ENCODE measurements at places on chromosomes 5 and 9. TPM values are rescaled to one million over a fixed set of nuclear protein-coding genes. Genes with fewer than 3 reads are reported as not detected.

OR1J2 gene
- total RNA-seq = not detected

LCN9 gene
- total RNA-seq = not detected

HCN1 gene
- total RNA-seq = not detected

TAF11L10 gene
- total RNA-seq = not detected

FIBCD1 gene
- 17.5 TPM for total RNA-seq

ZNF189 gene
- total RNA-seq = 19.0 TPM

CAMK4 gene
- total RNA-seq = 1.2 TPM

EIF4E1B gene
- total RNA-seq = not detected

CSNK1A1 gene
- 278 TPM for total RNA-seq

GRCh38 chr5:120779674-120780073 lies 315.6 kb downstream of the PRR16 start:
- peaks cover 3% of the 10 kb centered on the region for H3K36me3 ChIP-seq
- H3K27ac ChIP-seq = peak overlapping the region; percentile 48
- DNase-seq = no peak
- H3K27me3 ChIP-seq = no peaks in the 10 kb centered on the region
- peaks cover 22% of the 10 kb centered on the region for H3K4me1 ChIP-seq

DNA sequence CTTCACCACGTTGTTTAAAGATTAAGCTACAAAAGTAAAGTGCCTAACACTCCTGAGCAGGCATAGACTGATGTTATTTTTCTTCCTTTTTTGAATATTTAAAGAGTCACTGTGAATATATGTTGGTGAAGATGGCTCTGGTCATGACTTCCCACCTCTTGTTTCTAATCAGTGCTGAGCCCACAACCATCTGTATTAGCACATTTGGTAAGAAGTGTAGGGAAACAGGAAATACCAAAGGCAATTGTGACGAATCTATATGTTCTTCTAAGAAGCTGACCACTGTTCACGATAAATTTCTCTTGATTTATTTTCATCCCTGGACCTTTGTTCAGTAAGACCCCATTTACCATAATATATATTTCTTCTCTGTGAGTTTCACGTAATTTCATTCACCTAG lies 108.3 kb upstream of the PCA3 start:
- no peaks in the 10 kb centered on the region for H3K36me3 ChIP-seq
- peak overlapping the region; percentile 89 for H3K27ac ChIP-seq
- peaks cover 70% of the 10 kb centered on the region for H3K4me1 ChIP-seq
- H3K4me3 ChIP-seq = no peak overlapping the region
- DNase-seq = no peak
- no peaks in the 10 kb centered on the region for H3K27me3 ChIP-seq

GRCh38 chr5:103589357-103589756 lies 26.8 kb upstream of the NUDT12 start:
- H3K4me1 ChIP-seq = peaks cover 9% of the 10 kb centered on the region
- H3K4me3 ChIP-seq = no peak overlapping the region
- no peaks in the 10 kb centered on the region for H3K36me3 ChIP-seq
- no peak for DNase-seq
- H3K27ac ChIP-seq = no peak overlapping the region

- H3K27me3 ChIP-seq = peaks cover 54% of the 10 kb centered on the region
- DNase-seq = no peak
- no peaks in the 10 kb centered on the region for H3K36me3 ChIP-seq
- H3K4me1 ChIP-seq = no peaks in the 10 kb centered on the region
- no peak within 1 kb of the TSS for H3K4me3 ChIP-seq
- H3K27ac ChIP-seq = no peak within 1 kb of the TSS
Measured at GRCh38 chr5:148653836-148654781, at the start of gene HTR4. Gene HTR4, minus strand, starts transcription at chr5:148654527. Its CDS starts 17,513 bp downstream, at chr5:148637014.

DNA sequence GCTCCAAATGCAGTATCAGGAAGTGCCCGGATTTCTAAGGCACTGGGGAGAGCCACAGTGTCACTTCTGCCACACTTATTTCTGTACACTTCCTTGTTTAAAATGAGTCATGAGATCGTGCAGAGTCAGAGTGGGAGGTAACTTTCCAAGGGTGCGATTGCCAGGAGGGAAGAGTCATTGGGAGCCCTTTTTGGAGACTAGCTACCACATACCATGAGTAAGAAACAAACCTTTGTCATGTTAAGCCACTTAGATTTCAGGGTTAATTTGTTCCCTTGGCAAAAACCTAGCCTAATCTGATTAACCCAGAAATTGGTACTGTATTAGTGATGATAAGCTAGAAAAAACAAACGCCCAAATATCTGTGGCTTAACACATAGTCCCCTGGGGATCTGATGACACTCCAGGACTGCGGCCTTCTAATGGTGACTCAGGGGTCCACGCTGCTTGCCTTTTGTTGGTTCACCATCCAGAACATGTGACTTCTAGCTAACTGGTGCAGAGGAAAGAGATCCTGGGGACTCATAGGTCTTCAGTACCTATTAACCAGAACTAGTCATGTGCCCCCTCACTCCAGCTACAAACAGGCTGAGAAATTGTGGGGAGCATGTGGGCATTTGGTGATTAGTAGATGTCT lies 48.6 kb upstream of the TLE1 start:
- no peak overlapping the region for H3K27ac ChIP-seq
- H3K27me3 ChIP-seq = peaks cover 2% of the 10 kb centered on the region
- H3K4me3 ChIP-seq = no peak overlapping the region
- no peak for DNase-seq

DNA sequence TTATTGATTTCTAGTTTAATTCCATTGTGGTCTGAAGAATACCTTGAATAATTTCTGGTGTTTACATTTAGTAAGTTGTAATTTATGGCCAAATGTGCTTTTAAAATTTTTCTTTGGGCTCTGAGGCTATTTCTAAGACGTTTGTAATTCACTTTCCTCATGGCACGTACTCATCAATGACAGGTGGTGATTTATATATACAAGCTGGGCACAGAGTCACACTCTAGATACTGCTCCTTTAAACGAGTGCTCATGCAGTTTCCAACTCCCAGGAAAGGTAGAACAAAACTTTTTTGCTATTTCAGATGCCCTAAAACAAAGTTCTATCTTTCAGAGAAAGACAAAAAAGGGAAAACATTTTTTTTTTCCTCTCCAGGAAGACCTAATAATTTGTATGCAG lies 146.9 kb downstream of the AUH start:
- peaks cover 10% of the 10 kb centered on the region for H3K4me1 ChIP-seq
- DNase-seq = no peak
- peaks cover 14% of the 10 kb centered on the region for H3K36me3 ChIP-seq
- H3K27ac ChIP-seq = no peak overlapping the region

DNA sequence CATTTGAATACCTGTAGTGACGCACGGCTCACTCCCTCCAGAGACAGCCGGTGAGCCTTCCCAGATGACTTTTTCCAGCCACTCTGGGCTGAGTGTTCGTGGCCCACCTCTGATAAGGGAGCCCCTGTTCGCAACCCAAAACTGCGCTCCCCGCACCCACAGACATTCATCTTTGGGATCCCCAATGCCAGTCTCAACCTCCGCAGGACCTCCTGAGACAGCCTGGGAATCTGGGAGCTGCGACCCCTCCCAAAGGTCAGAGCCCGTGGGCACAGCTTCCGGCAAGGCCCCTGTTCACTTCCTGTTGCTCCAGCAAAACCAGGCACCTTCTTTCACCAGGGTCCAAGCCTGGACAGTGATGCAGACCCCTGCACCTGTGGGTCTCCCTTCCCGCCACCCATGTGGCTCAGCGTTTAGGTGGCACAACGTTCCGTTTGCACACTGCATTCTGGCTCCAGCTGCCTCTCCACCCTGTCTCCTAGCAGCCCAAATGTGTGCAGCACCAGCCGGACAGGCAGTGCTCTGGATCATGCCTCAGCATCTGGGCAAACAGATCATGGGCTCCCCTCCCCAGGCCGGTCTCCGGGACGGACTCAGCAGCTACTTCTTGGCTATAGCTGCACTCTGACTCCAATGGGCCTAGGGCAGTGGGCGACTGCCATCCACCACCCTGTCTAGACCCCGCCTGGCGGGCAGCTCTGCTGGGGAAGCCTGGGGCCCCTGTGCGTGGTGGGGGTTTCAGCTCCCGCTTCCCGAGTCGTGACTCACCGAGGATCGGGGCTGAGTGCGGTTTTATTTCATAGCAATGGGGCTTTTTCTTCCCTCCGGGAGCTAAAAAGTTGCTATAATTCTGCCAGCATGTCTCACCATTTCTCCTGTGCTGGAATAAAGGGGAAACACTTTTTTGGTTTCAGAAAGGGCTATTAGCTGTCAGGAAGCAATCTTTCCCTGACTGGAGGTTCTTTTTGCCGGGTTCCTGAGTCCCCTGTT lies 156.0 kb downstream of the OLFM1 start:
- peaks cover 2% of the 10 kb centered on the region for H3K27me3 ChIP-seq
- no peak for DNase-seq
- H3K4me3 ChIP-seq = no peak overlapping the region
- no peak overlapping the region for H3K27ac ChIP-seq
- no peaks in the 10 kb centered on the region for H3K36me3 ChIP-seq
- no peaks in the 10 kb centered on the region for H3K4me1 ChIP-seq

GRCh38 chr5:51691538-51692079 lies 308.4 kb downstream of the ISL1 start:
- DNase-seq = no peak
- no peaks in the 10 kb centered on the region for H3K36me3 ChIP-seq
- H3K27ac ChIP-seq = no peak overlapping the region
- no peaks in the 10 kb centered on the region for H3K27me3 ChIP-seq
- no peak overlapping the region for H3K4me3 ChIP-seq

DNA sequence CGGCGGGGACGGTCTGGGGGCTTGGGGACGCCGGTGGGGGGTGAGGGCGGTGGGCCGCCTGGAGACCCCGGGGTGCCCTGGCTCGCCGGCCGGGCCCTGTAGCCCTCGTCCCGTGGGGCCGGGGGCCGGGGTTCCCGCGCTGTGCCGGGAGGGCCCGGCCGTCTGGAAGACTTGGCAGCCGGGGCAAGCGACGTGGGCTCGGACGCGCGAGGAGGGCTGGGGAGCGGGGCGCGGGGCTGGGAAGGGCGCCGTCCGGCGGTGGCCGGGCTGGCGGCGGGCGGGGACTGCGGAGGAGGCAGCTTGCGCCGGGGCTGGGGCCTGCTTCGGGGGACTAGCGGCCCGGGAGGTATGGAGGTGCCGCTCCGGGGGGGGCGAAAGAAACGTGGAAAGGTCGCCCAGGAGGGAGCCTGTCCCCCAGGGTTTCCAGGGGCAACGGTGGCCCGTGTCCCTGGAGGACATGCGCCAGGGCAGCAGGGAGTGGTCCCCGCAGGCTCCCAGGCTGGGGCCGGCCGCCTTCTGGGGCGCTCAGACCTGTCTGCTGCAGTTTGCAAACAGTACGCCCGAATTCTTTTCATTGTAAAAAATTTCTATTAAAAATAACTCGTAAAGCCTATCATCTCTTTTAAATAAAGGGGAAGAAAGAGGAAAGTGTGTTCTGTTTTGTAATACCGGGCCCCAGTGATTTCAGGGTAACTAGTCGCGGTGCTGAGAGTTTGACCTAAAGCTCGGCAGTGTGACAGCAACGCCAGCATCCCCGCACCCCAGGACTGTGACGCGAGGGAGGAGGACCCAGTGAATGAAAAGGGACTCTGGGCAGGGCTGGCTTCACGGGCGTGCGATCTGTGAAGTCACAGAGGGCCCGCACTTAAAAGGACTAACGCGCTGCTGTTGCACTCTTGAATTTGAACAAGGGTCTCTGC lies 752 bp upstream of the ANKH start:
- H3K4me3 ChIP-seq = peak overlapping the region; percentile 70
- DNase-seq = peak; percentile 86
- no peaks in the 10 kb centered on the region for H3K36me3 ChIP-seq

- H3K27me3 ChIP-seq = peaks cover 15% of the 10 kb centered on the region
- peaks cover 9% of the 10 kb centered on the region for H3K4me1 ChIP-seq
- DNase-seq = peak; percentile 54
Measured at GRCh38 chr9:93309889-93310425, 126.0 kb downstream of the WNK2 start.

GRCh38 chr9:71589612-71590011 lies 178.7 kb downstream of the CEMIP2 start:
- no peaks in the 10 kb centered on the region for H3K4me1 ChIP-seq
- no peaks in the 10 kb centered on the region for H3K27me3 ChIP-seq
- no peaks in the 10 kb centered on the region for H3K36me3 ChIP-seq
- no peak overlapping the region for H3K4me3 ChIP-seq

- H3K27me3 ChIP-seq = no peaks in the 10 kb centered on the region
- peak overlapping the region; percentile 100 for H3K27ac ChIP-seq
- peaks cover 42% of the 10 kb centered on the region for H3K4me1 ChIP-seq
- H3K36me3 ChIP-seq = no peaks in the 10 kb centered on the region
Measured at GRCh38 chr5:42995360-42995751, 44.8 kb downstream of the ANXA2R start.

DNA sequence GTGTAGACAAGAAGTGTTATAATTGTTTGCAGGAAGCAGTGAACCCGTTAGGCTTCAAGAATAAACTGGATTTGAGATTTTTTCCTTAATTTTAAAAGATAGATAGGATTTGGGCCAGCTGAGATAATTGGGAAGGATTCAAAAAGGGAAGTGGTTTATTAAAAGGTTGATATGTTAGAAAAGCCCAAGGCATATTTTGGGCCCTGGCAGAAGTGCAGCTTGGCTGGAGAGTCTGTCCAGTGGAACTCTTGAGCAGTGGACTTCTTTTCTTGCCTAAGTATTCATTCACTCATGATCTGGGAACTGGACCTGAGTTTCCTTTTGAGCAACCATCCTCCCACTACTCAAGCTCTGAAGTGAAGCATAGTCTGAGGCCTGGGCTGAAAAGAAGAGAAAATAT lies 433.4 kb downstream of the ZSWIM6 start:
- H3K4me1 ChIP-seq = no peaks in the 10 kb centered on the region
- no peaks in the 10 kb centered on the region for H3K36me3 ChIP-seq
- no peak overlapping the region for H3K27ac ChIP-seq
- H3K4me3 ChIP-seq = no peak overlapping the region

GRCh38 chr9:73270967-73271721 lies 119.5 kb downstream of the ANXA1 start:
- H3K36me3 ChIP-seq = no peaks in the 10 kb centered on the region
- H3K4me3 ChIP-seq = no peak overlapping the region
- peaks cover 8% of the 10 kb centered on the region for H3K27me3 ChIP-seq
- DNase-seq = no peak
- H3K27ac ChIP-seq = no peak overlapping the region

DNA sequence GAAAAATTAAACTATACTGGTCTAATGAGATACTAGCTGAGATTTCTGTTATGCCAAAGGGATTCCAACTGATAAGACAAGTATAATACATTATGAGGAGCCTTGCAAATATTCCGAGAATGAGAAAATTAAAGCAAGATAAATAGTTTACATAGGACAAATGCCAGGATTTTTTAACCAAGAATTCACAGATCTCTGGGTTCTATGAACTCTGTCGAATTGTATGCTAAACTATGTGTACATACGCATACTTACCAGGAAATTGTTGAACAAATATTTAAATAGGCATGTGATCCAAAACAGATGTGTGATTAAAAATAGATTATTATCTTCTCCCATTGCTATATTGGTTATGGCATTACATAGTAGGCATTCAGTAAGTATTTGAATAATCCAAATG lies 616.6 kb downstream of the GABRG2 start:
- no peaks in the 10 kb centered on the region for H3K36me3 ChIP-seq
- H3K27me3 ChIP-seq = no peaks in the 10 kb centered on the region
- no peak for DNase-seq
- no peak overlapping the region for H3K27ac ChIP-seq

DNA sequence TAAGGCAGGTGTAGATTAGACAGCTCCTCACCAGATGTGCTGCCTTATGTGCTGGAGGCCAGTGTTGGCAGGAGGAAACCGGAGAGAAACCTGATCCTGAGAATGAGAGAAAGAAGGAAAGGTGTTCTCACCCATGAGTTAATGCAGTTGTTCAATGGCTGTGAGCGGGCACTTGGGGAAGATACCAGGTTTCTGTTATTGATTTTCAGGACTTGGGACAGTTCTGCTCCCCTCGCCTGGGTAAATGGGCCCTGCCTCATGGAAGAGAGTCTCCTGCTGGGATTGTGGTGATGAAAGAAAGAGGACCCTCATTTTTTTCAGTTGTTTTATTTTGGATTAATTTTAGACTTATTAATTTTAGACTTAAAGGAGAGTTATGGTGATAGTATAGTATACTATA lies 59.5 kb downstream of the EGFLAM start:
- no peaks in the 10 kb centered on the region for H3K36me3 ChIP-seq
- no peak for DNase-seq
- no peak overlapping the region for H3K4me3 ChIP-seq
- H3K27me3 ChIP-seq = no peaks in the 10 kb centered on the region
